ENCODE measurements at places on chromosomes 11 and 22.

DNA sequence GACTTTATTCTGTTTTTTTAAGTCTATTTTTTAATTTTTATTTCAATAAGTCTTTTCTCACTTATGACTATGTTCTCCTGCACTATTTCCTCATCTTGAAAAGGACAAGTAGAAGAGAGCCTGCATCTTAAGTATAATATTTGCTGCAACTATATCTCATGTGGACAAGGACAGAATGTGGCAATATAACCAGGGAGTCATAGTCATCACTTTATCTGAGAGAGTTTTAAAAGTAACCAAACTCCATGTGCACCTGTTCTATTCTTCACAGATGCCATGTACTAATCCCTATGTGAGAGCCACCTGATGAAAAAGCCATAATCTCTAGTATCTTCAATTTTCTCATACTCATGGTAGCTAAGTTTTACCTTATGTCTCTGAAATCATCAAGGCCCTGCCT, 104.2 kb upstream of the SOX6 start:
- DNase-seq = no peak

GRCh38 chr11:72295471-72295870, 51.5 kb upstream of the PHOX2A start:
- no peak for DNase-seq

DNA sequence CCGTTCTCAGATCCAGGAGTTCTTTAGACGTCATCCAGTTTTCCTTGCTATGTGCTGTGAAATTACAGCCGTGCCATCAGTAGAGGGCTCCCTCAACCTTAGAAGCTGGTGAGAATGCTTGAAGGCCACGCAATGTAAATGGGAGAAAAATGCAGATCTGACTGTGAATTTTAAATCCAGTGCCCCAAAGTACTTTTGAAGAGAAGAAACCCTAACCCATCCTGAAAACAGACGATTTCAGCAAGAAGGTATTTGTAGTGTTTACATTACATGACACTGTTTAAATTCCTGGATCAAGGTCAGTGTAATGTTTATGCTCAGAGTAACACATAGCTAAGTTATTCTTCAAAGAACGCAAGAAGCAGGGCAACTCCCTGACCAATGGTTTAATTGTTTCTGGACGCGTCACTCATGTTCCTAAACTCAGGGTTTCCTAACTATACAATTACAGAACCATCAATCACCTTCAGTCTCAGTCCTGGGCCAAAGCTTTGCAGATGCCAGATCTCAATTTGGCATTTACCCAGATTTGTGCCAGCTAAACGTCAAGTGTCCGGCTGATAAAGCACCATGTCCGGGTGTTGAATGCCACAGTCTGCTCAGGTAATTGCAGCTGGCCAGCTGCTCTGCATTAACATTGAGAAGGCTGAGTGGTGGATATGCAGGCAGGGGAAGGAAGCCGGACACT, 38.2 kb downstream of the ADAMTS8 start:
- DNase-seq = no peak

- DNase-seq = no peak
Observed at GRCh38 chr11:116148645-116149044, 624.1 kb downstream of the BUD13 start.

- no peak for DNase-seq
Observed at GRCh38 chr22:44914026-44914721, 95.6 kb downstream of the PHF21B start.

- DNase-seq = no peak
Observed at GRCh38 chr22:17700778-17701177, 62.2 kb downstream of the BCL2L13 start.

- no peak for DNase-seq
Observed at GRCh38 chr22:42326801-42327200, 56.3 kb upstream of the TCF20 start.

GRCh38 chr11:35118906-35119305, 20.1 kb upstream of the CD44 start:
- no peak for DNase-seq

DNA sequence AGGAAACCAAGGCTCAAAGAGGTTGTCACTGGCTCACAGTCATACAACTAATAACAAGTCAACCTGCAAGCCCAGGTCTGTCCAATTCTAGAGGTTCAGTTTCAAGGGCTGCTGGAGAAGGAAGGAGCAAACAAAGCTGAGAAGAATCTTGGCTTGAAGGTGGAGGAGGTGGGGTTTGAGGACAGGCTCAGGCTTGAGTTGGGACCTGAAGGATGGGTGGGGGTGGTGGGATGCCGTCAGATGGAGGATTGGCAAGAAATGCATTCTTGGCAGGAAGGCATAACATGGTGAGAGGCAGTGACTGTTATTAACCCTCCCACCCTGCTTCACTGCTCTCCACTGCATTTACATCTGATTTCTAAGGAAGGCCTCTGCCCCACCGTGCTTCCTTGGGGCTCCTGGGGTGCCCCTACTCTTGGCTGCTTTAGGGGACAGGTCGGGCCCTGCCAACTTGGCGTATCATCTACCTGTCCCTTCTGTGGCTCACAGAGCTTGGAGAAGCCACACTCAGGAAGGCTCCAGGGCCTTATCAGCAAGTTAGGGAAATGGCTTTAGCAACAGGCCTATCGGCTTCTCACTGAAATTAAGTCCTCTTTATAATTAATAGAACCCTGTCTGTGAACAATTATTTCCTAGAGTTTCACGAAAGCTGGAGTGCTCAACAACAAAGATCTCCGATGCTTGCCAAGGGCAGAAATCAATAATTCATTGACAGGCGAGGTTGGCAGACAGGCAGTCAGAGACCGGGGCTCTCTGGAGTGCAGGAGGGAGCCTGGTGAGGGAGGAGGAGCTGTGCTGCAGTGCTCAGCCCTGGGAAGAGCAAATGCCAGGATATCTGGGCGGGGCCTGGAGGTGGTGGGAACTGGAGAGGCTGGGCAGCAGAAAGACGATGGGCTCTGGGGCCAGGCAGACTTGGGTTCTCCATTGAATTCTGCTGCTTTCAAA, 84.9 kb upstream of the NARS2 start:
- DNase-seq = no peak

GRCh38 chr11:112822478-112823274, 138.5 kb upstream of the NCAM1 start:
- no peak for DNase-seq

DNA sequence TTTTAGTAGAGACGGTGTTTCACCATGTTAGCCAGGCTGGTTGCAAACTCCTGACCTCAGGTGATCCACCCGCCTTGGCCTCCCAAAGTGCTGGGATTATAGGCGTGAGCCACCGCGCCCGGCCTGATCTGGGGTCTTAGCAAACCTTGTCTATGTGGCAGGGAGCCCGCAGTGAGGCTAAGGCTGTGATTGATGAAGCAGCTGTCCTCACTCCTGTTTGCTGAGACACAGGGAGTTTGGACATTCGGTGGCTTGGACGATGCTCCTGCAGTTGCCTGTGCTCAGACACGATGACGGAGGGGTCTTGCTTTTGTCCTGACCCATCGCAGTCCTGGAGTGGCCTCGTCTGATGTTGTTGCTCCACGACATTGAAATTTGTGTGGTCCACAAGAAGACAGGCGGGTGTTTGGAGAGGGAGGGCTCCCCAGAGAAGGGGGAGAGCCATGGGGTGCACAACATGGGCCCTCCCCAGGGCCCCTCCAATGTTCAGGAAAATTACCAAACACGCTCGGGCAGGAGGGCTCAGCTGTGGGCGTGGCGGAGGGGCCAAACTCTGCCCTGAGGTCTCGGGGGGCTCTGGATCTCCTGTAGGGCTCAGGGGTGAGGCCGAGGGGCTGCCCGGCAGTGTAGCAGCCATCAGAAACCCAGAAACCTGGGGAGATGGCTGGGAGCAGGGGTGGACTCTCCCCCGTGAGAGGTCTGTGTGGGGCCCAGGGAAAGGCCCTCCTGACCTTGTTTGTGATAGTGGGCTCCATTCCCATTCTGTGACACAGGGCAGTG, 41.8 kb upstream of the PRR5 start:
- DNase-seq = no peak

DNA sequence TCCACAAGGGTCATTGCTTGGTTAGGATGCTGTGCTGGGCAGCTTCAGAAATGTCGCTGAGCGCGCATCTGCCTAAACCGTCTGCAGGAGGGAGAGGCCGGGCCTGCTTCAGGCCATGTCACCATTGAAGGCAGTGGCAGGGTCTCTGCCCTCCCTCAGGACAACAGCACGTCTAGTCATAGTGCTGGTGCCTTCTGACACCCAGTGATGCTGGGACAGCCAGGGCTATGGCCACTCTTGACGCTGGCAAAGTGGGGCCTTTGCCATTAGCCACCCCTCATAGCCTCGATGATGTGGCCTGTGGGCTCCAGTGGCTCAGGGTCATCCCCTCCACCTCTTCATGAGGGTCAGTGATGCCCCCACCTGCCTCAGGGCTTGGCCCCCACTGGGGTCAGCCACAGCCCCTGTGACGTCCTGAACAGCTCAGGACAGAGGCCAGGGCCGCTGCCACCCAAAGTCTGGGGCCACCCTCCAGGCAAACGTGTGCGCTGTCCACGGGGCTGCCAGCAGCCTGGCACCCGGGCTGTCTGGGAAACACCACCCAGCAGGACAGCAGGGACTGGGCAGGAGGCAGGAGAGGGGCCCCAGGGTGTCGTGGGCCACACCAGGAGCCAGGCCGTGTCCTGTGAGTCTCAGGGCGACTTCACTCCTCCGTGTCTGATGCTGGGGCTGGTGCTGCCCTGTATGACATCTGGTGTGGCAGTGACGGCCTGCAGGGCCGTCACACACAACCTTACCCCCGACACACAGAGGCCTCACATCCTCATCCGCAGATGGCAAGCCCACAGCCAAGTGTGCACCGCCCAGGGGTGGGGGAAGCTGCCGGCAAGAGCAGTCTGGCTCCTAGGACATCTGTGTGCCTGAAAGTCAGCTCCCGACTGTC, 42.5 kb downstream of the CERK start:
- DNase-seq = no peak

DNA sequence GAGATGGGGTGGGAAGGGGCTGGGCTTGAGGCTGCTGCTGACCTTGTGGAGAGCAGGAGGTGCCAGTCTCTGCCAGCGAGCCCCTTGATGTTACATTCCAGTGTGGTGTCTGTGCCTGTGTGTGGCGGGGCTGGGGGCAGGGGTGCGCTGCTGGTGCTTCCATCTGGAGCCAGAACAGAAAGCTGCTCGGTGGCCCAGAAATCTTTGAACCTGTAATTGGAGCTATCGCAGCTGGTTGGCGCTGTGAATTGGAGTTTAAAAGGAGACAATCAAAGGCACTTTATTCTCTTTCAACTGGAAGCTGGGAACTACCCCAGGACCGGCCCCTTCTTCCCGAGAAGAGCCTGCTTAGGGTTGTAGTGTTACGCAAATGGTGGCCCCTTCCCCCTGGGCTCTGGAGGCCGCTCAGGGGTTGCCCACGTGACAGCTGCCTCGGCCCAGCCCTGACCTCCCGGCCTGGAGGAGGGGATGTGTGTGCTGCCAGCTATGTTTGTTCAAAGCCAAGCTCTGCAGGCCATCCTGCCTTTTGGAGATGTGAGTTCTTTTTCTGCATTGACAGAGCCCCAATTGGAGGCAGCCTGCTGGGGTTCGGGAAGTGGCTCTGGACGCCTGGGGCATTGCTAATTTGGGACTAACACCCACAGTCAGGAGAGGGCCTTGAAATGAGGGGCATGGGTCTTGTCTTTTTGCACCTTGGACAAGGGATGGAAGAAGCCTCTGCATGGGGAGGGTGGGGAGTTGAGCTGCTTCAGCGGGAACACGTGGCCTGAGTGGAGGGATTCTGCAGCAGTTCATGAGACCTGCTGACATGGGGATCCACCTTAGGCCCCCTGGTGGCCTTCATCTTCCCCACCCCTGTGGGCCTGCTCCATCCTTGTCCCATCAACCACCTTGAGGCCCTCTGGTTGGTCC, 14.0 kb upstream of the ARSA start:
- no peak for DNase-seq

GRCh38 chr11:72609045-72609444, 65.2 kb downstream of the PDE2A start:
- no peak for DNase-seq

DNA sequence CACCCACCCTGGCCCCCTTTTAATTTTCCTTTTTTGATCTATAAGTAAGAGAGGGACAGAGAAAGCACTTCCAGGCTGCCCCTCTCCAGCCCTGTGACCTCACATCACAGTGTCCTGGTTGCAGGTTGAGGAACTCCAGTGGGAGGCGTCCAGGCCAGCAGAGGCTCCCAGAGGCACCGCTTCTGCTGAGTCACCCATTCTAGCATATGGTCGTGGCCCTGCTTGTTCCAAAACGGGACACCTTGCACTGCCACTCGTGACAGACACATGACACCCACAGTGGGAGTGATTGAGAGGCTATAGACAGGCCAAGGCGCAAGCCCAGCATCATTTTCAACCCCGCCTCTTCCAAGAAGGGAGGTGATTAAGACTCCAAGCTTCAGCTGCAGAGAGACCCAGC, 16.0 kb upstream of the TMPRSS4 start:
- no peak for DNase-seq

GRCh38 chr11:8218840-8219239, 44.8 kb downstream of the LMO1 start:
- DNase-seq = no peak

DNA sequence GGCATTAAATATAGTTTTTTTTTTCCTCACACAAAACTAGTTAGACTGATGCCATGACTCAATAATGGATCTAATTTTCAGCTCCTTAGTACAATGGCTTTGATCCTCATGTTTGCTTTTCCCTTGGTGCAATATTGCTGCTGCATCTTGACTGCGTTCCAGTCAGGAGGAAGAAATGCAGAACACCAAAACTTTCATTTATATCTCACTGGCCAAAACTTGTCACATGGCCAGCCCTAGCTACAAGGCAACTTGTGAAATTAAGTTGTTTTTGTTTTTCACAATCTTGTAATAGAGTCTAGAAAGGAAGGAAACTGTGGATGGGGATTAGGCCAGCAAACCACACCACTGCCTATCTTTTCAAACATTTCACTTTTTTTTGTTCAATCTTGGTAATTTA, 36.7 kb downstream of the SMC1B start:
- no peak for DNase-seq

DNA sequence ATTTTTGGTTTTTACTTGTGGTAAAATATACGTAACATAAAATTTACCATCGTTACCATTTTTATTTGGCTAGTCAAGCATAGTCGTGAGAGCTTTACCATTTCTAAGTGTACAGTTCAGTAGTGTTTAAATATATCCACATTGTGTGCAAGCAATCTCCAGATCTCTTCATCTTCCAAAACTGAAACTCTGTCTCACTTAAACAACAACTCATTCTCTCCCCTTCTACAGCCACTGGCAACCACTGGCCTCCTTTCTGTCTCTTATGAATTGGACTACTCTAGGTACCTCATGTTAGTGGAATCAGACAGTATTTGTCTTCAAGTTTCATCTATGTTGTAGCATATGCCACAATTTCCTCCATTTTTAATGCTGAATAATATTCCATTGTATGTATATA, 37.4 kb downstream of the SMC1B start:
- no peak for DNase-seq

GRCh38 chr11:119019996-119020395, 1.4 kb downstream of the TRAPPC4 start:
- no peak for DNase-seq

- no peak for DNase-seq
Observed at GRCh38 chr22:49948116-49948957, 12.2 kb upstream of the PIM3 start.

GRCh38 chr11:32069361-32070058, 21.4 kb upstream of the RCN1 start:
- no peak for DNase-seq

- DNase-seq = no peak
Observed at GRCh38 chr22:30795118-30795517, 100.4 kb downstream of the OSBP2 start.

All from naive thymus-derived CD4-positive, alpha-beta T cell (primary cell).